ENCODE measurements at places on chromosomes 13 and 19.

- peak; percentile 96 for DNase-seq
Observed at GRCh38 chr13:80342471-80343371, 1.8 kb upstream of the SPRY2 start.

DNA sequence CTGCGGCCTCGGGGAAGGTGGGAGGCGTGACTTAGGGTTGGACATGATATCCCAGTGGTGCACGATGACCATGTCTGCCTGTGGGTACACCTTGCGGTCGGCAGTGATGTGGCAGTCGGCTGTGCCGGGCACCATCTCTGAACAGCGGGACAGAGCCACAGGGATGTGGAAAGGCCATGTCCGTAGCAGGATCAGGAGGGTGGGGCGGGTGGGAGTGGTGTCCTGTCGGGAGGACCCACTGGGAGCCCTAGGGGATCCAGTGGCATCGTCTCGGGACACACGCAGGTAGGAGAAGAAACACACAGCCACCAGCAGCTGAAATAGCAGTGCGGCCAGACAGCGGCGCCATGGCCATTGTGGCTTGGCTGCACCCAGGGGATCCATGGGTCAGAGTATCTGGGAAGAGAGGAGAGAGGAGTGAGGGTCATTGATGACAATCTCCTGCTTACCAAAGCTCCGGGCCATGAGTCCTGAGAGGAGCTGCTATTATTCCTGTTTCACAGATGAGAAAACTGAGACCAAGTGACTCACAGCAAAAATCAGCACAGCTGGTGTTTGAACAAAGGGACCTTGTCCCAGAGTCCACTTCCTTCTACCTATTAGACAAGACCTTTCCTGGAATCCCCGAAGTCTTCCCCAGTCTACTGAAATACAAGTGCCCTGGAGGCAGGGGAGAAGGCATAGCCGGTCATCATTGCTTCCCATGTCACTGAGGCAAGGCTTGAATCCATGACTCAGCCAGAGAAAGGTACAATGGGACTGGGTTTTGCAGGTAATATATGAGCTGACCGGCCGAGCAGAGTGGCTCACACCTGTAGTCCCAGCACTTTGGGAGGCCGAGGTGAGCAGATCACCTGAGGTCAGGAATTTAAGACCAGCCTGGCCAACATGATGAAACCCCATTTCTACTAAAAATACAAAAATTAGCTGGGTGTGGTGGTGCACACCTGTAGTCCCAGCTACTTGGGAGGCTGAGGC is 5.2 kb upstream of the FUT6 start:
- no peak for DNase-seq

- DNase-seq, result no peak
Observed at GRCh38 chr13:82898586-82898985, 983.7 kb downstream of the SLITRK1 start.

GRCh38 chr19:44752123-44752815 is 3.8 kb downstream of the BCL3 start:
- DNase-seq, result no peak

DNA sequence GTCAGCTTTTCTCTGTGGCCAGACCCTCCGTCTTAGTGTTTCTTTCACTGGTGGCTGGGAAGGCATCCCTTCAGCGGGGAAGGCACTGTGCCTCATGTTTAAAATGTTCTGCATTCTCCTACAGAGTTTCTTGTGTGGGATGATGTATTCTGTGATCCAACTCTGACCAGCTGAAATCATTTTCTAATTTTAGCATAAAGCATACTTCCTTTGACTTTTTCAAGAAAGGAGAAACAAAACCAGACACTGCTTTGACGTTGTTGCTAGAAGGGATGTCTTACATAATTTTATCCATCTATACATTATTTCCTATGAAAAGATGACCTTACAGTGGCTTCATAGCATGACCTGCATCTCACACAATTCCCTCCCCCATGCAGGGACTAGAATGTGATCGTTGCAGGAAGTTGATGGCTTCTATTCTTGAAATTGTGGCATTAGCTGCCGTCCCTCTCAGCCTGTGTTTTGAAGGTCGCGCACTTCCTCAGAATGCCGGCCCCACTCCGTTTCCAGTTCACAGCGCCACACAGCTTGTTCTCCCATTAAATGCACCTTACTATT is 38.6 kb upstream of the TEX29 start:
- DNase-seq, result no peak

- no peak for DNase-seq
Observed at GRCh38 chr19:28840891-28841290, 372.1 kb downstream of the UQCRFS1 start.

DNA sequence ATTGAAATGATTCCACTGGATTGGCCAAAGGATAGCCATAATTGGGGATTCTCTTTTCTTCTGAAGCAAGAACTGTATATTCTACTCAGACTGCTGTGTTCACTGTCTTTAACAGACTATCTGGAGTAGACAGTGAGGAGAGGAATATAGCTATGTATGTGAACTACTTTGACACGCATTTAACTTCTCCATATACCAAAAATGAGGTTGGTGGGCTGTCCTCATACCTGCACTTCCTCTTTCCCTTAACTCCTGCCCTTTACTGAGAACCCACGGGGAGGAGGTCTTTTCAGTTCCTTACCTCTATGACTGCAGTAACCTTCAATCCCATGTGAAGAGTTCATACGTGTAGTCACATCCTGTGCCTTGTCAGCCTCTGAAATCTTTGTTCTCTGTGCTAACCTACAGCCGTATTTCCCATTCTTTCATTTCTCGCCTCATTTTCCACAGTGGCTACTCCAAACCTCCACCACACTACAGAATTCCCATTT is 305.8 kb downstream of the MTUS2 start:
- no peak for DNase-seq

- DNase-seq, result no peak
Observed at GRCh38 chr19:2332341-2333026, 4.0 kb downstream of the SPPL2B start.

DNA sequence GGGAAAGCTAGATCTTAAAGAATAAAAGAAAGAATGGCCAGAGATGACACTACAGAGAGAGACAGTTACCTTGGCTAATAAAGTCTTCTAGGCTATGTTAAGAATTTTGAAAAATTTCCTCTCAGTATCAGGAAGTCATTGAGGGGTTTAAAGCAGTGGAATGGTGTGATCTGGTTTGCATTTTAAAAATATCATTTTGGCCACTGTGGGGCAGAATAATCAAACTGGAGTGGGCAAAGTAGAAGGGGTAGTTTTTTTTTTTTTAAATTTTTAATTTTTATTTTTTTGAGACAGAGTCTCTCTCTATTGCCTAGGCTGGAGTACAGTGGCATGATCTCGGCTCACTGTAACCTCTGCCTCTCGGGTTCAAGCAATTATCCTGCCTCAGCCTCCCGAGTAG is 4.4 kb upstream of the CNMD start:
- DNase-seq, result no peak

DNA sequence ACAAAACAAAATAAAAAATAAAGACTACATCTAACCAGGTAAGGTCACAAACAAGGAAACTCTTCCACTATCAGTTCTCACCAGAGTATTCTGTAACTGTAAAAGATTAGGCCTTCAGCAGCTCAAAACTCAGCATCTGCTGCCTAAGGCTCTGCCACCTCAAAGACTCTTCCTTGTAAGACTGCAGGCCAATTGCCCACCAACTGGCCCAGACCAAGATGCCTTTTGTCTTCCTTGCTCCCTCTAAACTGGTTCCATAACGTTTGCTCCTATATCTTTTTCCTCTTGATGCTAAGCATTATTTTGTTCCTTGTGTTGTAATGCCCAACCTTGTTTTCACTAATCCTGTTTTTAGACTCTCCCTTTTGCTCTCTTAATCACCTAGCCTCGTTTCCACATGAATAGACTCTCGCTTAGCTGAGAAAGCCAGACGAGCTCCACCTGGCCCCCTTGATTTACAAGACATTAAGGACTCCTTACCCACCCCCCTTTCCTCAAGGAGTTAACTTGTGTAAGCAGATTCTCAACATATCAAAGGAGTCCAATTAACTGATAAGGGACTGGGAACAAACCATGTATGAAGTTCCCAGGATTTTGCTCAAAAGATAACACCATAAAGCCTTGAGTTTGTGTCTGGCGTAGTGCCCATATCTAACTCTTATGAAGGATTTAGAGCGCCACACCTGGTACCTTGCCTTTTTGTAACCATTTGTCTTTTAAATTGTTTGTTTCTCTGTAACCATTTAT is 1.5 kb downstream of the ZNF814 start:
- peak; percentile 77 for DNase-seq

GRCh38 chr19:2255112-2255845 is 938 bp downstream of the JSRP1 start:
- no peak for DNase-seq

GRCh38 chr19:7961920-7962626 is 18.6 kb upstream of the TIMM44 start:
- DNase-seq, result no peak

DNA sequence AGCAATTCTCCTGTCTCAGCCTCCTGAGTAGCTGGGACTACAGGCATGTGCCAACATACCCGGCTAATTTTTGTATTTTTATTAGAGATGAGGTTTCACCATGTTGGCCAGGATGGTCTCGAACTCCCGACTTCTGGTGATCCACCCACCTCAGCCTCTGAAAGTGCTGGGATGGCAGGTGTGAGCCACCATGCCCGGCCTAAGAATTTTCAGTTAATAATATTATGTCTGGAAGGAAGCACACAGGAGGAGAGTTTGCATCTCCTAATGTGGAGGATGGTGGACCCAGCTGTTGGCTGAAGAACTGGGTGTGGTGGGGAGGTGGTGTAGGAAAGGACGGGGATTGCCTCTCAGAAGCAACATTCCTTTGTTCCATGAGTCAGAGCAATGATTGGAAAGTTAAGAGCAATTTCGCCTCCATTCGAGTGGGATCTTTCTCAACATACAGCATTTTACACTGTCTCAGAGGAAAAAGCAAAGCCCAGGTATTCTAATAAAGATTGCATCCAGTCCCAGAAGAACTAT is 11.9 kb downstream of the PDCD2L start:
- no peak for DNase-seq

- DNase-seq, result no peak
Observed at GRCh38 chr13:73924607-73925006, 209.6 kb downstream of the KLF12 start.

DNA sequence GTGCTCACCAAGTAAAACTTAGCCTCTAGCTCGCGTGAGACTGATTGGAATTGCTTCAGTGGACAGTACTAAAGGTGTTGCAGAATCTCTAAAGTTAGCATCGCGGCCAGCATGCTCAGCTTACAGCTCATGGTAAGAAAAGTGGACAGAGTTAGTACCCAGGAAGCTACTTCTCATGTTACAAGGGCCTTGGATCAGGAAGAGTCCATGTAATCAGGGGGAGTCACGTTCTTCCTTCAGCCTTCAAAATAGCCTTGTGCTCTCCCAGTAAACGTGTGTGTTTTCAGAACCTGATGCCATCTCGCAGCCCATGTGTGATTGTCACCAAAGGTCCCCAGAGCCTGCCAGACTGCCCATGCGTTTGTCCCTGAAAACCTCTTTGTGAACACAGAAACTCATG is 195.8 kb upstream of the RNF113B start:
- no peak for DNase-seq

GRCh38 chr13:112725346-112726015 is 35.6 kb downstream of the ATP11A start:
- DNase-seq, result peak; percentile 56

GRCh38 chr19:33368074-33368864 is 5.2 kb upstream of the CEBPG start:
- no peak for DNase-seq
